CD4-positive, alpha-beta T cell treated with Interleukin-6 at 100 ng/mL for 8 hours (primary cell): ENCODE measurements at places on chromosomes 16 and 17.

DNA sequence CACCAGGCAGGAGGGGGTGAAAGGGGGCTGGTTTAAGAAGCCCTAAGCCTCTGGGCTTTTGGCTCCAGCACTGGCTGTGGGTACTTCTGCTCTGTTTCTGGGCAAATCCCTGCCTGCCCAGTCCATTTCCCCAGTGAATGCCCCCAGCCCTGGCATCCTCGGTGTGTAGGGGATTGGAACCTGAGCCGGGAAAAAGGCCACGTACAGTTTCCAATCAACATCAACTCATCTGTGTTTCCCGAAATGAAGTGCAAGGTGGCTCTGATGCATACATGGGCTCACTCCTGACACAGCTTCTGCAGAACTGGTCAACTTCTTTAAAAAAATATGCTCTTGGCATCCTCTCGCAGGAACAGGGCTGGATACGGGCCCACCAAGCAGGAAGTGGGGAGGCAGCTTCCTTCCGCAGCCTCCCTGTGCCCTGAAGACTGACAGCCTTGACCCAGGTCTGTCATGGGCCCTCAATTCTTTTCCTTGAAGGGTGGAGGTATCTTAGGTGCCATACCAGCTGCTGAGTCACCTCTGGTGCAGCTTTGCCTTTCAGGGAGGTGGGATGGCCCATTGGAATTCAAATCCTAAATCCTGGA lies 73.3 kb downstream of the N4BP1 start:
- no peak for DNase-seq

- DNase-seq, result no peak
These were observed 49.6 kb upstream of the NKD1 start for GRCh38 chr16:50498431-50499155.

DNA sequence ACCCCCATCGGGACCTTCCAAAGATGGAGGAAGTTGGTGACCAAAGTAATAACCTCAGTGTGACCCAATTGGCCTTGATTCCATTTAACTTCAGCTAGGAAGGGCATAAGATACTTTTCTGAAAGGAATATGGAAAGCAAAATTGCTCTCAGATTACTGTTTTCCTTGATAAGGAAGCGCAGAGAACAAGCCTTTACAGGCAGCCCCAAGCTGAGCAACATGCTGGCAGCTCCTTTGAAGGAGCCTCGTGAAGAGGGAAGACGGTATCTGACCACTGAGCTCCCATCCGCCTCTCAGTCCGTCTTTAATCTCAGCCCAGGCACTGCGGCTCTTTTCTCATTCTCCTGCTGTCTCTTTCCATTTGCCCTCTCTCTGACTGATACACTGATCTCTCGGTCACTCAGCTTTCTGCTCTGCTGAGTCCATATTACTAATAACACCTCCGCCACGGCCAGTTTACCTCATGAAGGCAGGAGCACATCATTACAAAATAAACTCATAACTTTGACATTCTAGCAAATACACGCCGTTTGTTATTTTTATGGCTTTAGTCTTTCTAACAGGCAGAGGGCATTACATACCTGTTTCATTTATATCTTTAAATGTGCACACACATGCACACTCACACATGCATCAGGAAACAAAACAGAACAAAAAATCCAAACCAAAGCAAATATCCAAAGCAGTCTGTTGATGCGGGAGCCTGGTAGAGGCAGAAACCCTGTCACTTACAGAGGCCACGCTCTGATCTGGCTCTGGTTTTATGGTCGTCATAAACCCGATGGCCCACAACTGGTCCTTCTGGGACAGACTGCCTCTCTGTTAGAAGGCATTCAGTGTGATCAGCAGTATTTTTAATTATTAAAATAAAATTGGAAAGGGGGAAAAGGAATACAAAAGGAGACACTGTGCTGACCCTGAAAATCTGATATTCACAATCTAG lies 183.2 kb downstream of the AATF start:
- no peak for DNase-seq

GRCh38 chr16:72221630-72222024 lies 49.7 kb upstream of the PMFBP1 start:
- no peak for DNase-seq

DNA sequence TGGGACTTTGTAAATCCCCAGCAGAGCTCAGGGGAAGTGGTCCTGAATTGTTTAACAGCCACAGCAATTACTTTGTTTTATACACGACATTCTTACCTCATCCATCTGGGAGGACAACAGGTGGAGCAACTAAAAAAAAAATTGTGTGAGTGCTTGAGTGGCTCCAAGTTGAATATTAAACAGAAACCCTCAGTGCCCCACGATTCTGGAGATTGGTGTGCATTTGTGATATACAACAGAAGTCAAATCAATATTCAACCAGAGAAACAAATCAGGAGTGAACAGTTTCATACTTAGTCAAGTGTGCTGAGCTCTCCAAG lies 204.8 kb downstream of the HAPSTR1 start:
- DNase-seq, result no peak

GRCh38 chr16:87037012-87037411 lies 280.2 kb downstream of the C16orf95 start:
- no peak for DNase-seq

DNA sequence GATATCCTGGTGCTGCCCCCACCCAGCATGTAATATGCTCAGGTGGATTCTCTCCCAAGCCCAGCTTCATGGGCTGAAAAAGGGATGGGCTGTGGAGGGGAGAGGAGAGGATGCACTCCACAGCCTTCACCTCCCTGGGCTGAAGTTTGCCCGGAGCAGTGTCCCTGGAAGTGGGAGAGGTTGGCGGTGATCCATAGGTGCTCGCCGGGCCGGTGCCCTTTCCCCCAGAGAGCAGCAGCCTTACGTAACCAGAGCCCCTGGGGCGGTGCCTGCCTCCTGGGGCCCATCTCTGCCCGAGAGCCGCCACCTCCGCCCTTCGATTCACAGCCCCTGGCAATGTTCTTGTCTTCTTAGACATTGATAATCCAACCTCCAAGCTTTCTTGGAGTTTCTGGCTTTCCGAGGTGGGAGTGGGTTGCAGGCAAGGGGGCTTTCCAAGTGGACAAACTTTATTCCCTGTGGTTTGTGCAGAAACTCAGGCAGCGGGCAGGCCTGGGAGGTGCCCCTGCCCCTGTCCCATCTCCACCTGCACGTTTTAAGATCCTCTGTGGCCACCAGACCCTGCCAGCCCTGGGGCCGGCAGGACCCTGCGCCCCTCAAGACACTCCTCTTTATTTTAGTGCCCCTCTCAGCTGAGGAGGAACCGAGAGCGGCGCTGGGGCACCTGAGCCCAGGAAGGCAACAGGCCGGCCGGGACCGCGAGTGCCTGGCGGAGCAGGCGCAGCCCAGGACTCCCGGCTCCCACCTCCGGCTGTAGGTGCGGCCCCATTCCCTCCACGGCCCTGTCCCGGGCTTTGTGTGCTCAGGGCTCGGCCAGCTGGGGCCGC lies 3.1 kb upstream of the WDR90 start:
- DNase-seq, result no peak

DNA sequence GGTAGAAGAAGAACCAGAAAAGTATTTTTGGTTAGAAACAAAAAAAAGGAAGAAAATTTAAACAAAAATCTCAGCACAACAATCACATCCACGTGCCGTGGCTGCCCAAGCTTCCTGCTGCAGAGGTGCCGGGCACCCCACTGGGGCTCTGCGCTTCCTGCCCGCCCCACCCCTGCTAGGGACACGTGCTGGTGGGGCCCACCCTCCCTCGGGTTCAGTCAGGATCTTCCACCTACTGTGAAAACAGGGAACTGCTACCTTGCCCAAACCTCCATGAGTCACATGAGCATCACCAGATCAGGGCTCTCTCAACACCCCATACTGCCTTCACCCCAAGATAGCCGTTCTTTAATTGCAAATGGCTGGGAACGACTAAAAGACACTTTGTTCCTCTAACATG lies 24.4 kb upstream of the CYTH1 start:
- DNase-seq, result no peak

DNA sequence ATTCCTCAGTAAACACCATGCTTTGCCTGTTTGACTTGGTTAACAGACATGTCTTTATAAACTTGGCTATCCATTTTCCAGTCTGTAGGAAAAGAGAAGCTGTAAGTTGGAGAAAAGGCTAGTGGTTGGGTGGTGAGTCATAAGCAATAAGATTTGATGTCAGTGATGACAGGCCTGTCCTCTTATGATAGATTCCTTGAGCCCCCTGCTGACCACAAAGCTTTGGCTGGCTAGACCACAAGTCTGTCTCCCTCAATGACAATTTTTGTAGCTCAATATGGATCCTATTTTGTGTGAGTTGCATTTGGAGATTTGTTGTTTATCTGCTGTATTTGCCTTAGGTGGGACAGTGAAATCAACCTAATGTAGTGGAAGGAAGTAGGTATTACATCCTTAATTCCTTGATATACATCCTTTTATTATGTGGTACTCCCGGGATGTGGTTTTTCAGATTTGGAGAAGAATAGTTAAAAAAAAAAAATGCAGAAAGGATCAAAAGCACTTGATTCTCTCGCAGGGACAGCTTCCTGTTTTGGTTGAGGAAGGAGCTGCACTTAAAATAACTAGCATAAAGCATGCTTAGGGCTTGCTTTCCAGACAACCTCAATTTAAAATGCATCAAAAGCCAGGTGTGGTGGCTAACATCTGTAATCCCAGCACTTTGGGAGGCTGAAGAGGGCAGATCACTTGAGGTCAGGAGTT lies 67.4 kb downstream of the SIAH1 start:
- no peak for DNase-seq

DNA sequence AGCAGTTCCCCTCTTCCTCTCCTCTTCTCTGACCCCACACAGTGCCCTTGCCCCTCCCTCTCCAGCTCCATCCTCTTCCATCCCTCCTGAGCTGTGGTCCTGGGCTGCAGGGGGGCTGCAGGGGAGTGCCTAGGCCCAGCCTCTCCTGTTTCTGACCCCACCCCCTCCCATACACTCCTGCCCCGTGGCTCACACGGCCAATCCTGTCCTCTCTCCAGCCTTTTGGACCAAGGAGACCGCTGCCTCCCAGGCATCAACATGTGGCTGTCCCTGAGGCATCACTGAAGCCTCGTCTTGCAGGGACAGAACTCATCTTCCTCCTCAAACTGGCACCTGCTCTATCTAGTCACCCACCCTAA lies 6.7 kb downstream of the CLUH start:
- DNase-seq, result no peak

DNA sequence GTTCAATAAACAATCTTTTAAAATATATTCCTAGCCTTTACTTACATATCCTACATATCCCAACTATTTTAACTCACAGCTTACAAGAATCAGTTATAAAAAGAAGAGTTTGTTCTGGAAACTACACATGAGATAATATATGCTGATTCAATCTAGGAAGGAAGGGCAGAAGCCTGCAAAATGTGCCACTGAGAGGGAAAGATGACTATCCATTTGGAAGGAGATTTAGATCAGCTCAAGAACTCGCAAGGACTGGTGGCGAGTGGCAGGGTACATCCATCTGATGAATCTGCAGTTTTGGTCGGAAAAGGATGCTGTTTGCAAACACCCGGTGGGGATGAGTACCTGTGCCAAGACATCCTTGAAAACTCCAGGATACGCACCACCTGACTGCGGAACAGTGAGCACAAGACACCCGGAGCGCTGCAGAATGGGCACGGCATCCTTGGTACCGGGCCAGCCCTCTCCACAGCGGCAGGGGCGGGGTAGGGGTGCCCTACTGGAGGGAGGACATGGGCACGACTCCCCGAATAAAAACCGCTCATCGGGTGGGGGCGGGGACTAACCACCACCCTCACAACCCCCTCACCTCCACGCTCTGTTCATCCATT lies 723 bp downstream of the TRIM37 start:
- peak; percentile 67 for DNase-seq

- no peak for DNase-seq
These were observed 120.9 kb downstream of the PRKCA start for GRCh38 chr17:66423056-66423955.

DNA sequence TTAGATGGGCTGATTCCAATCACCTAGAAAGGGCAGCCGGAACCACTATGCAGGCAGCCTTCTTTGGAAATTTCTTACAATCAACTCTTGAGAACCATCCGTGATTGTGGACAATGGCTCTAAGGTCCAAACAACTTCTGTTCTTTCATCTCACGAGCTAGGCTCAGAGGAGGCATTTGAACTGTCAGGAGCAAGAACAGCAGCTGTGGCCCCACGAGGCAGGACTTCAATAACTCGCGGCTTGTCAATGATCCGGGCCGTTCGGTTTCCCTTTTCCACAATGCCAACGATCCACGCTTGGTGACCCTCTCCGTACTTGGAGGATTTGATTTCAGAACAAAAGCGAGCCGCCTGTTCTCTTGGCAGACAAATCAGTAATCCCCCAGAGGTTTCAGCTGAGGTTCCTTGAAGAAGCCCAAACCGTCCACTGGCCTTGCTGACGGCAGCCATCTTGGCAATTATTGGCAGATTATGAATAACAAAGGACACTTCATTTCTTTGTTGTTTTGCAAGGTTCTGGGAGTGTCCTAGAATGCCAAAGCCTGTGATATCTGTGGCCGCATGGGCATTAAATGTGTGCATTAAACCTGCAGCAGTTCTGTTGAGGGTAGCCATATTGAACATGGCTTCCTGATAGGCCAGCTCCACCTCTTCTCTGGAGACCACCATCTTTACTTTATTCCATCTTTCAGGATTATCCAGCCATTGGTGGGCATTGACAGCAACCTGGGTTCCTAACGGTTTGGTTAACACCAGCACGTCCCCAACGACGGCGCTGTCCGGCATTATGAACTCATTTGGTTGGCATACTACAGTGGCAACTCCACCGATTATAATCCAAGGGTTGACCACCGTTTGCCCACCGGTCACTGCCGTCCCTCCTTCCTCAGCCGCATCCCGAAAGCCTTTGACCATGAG lies 1.2 kb downstream of the SEPHS2 start:
- no peak for DNase-seq

DNA sequence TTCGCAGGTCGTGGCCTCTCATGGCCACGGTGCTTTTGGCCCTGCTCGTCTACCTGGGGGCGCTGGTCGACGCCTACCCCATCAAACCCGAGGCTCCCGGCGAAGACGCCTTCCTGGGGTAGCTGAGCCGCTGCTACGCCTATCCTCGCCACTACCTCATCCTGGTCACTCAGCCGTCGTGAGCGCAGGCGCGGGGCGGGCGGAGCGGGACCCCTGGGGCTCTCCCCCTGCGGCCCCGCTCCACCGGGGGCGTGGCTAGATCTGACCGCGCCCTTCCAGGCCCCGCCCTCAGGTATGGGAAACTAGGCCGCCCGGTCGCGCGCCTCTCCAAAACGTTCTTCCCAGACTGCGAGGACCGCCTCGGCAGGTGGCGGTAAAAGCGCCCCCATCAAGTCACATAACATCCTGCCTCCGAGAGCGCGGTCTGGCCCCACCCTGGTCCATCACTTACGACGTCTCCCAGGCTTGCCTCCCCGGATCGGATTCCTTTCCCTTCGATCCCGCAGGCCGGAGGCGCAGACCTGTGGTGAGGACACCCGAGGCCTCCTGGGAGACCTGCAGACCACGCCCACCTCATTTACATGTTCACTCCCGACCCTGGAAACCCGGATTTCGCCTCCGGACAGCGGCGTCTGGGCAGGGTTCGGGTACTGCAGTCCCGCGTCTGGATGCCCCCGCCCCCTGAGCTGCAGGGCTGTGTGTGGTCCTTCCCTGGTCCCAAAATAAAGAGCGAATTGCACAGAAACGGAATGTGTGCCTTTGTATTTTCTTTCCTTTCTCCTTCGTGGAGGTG lies 91.5 kb upstream of the TMEM97 start:
- no peak for DNase-seq
